ENCODE measurements at places on chromosomes 5 and 9.

GRCh38 chr5:132392978-132393825, 23.7 kb downstream of the SLC22A5 start:
- no peak for DNase-seq

GRCh38 chr9:83264315-83264714, 201.4 kb upstream of the RASEF start:
- no peak for DNase-seq

DNA sequence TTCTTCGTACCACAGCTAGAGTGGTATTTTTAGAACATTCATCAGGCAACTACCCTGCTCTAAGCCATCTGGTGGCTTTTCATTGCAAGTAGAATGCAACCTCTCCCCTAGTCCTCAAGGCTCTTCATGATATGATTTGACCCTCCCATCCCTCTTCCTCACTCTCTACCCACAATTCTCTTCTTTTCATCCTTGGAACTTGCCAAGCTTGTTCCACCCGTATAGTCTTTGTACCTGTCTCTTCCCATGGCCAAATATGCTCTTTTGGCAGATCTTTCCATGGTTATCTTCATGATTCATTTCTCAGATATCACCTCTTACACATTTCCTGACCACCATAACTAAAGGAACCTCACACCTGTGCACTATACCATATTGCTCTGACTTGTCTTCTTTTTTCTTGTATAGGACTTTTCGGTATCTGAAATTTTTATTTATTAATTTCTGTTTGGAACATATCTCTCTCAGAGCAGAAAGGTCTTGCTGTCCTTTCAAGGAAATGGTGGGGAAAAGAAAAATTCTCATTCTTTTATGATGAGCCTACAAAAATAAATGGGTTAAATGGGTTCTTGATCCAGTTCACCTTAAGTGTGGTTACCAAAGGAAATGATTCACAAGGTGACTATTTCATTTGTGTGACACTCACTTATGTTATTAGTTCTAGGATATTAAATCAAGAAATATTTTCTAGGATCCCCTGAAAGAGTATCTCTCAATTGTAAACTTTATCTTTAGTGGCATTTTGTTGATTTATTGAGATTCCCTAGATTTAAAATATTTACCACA, 3.7 kb upstream of the CD274 start:
- DNase-seq: no peak

DNA sequence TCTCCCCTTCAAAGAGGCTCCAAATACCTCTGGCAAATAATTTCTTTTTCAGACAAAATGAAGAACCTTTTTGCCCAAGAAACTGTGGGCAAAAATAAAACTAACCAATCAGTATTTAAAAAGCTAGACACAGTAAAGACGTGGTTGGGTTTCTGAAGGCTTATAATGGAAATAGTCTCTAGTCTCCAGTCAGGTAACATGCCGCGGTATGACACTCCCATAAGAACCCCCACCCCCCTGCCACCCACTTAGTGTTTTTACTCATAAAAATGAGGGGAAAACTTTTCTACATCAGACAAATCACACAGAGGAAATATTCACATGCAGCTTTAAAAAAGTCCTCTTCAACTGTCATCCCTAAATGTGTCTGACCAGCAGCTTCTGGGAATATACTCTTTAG, 105.3 kb downstream of the THBS4 start:
- DNase-seq: no peak

DNA sequence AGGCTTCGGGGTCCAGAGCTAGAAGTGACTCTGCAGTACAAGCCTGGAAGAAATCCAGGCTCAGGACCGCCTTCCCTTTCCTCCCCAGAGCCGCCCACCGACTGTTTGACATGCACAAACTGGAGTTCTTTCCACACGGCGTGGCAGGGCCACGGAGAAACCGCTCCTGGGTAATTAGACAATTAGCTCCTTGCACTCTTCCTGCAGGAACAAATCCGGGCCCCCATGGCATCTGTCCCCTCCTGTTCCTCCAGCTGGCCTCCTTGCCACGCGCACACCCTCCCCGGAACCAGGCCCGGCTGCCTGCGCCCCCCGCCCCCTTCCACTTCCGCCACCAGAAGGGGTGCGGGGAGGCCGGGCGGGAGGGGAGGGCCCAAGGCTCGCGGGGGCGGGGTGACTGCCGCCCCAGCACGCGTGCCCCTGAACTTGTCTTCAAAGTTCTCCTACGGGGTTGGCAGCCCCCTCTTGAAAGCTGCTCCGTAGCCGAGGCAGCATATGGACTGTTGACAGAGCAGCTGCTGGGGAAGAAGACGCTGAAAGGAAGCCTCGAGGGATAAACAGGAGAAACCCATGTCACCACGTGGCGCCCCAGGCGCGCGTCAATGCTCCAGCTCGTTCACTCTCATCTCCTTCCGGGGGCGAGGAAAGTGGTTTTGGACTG, 74.3 kb downstream of the SEC61B start:
- no peak for DNase-seq

- peak; percentile 99 for DNase-seq
These were observed 489 bp upstream of the PANK3 start for GRCh38 chr5:168579488-168580226.

GRCh38 chr5:178383301-178383918, 150.8 kb upstream of the PHYKPL start:
- DNase-seq: no peak

DNA sequence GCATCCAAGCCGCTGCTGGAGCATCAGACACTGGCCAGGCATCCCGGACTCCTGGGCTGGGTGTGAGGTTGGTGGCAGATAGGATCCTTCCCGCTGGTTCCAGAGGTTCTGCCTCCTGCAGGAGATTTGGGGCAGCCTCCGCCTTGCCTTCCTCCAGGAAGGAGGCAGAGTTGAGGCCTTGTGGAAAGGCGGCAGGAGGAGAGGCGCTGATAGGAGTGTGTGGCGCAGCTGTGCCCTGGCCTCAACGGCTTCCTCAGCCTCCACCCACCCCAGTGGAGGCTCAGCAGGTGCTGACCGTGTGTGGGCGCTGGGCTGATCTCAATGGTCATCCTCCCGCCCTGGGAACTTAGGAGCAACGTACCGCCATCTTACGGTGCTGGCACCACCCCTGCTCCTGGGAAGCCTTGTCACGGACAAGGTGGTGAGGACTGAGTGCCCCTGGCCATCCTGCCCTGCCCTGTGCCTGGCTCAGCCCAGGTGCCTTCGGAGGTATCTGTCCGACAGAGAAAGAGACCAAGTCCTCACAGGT, 10.2 kb downstream of the NCS1 start:
- no peak for DNase-seq

DNA sequence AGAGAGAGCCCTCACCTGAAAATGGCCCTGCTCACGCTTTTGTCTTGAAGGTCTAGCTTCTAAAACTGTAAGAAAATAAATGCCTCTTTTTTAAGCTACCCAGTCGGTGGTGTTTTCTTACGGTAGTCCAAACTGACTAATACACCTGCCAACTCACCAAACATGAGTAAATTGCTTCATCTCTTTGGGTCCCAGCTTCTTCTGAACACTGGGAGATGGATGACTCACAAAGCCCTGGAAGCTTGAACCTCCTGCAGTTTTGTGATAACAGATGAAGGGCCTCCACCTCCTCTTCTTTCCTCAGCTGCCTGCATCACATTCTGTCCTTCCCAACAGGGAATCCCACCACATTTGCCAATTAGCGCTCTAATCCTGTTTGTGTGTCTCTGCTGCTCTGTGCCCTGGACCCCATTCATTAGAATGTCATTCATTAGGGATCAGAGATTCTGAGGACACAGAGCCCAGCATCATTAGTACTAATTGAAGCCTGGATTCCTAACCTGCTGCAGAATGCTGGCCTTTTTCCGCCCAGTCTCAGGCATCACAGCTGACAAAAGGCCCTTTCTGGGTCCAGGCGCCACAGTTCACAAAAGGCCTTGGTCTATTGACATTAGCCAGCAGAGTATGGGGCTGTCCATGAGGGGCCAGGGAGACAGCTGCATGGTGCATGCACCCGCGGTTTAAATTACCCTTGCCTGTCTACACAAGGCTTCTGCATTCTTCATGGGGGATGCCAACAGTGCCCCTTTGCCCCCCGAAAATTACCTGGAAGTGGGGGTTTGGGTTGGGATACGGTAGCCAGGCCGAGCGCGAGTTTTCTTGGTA, 349.3 kb downstream of the SEMA5A start:
- peak; percentile 34 for DNase-seq

GRCh38 chr5:1516615-1517601, 6.9 kb downstream of the LPCAT1 start:
- DNase-seq: no peak

DNA sequence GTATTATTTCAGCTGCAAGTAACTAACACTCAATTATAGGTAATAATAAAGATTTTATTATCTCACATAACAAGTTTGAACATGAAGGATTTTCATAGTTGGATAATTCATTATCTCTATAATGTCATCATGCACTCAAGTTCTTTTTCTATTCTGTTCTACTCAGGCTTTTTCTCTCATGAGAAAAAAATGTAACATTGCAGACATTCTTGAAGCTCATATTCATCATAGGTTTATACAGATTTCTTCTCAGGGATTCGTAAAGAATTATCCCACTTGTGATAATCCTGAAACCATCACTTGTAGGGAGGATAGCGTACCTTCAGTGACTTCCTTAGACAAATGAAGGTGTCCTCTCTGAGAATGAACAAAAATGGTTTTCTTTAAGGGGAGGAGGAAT, 150.3 kb downstream of the XRCC4 start:
- DNase-seq: no peak

DNA sequence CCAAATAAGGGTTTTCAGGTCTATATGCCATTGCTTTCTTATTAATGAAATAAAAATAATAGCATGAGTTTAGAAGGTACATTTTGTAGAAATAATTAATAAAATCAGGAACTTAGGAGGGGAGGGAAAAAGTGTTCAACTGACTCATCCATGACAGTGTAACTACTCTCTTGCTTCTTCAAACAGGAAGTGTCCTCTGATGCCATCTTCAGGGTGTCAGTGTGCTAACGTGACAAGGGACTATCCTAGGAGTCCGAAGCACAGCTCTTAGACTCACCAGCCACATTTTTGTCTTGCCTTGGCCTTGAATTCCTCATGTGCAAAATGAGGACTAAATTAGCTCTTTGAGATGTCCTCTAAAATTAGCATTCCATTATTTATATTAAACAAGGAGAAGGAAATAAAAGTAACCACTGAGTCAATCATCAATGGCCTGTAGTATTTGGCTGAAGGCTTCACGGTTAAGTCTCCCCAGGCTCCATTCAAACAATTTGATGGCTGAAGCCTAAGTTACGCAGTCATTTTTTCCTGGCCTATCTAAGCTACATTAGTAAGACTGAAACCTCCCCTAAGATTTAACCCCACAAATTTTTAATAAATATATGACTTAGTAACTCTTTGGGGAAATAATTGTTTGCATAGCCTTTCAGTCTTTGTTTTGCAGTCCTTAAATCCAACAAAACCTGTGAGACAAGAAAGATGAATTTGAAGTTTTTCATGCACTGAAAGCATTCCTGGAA, 151.1 kb downstream of the ARL15 start:
- peak; percentile 22 for DNase-seq

- no peak for DNase-seq
These were observed 102.4 kb downstream of the VAV2 start for GRCh38 chr9:133889584-133890301.

DNA sequence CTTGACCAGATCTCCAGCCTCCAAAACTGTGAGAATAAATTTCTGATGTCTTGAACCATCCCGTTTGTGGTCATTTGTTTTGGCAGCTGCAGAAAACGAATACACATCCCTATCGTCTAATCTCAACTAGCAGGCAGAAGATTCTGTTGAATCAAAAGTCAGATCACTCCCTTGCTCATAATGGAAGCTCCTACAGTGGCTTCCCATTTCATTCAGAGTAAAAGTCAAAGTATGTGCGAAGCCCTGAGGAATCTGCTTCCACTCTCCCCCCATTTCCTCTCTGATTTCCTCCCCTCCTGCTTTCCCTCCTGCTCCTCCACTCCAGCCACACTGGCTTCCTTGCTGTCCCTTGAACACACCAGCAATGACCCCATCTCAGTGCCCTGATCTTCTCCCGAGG, 34.8 kb upstream of the SPOCK1 start:
- DNase-seq: no peak

DNA sequence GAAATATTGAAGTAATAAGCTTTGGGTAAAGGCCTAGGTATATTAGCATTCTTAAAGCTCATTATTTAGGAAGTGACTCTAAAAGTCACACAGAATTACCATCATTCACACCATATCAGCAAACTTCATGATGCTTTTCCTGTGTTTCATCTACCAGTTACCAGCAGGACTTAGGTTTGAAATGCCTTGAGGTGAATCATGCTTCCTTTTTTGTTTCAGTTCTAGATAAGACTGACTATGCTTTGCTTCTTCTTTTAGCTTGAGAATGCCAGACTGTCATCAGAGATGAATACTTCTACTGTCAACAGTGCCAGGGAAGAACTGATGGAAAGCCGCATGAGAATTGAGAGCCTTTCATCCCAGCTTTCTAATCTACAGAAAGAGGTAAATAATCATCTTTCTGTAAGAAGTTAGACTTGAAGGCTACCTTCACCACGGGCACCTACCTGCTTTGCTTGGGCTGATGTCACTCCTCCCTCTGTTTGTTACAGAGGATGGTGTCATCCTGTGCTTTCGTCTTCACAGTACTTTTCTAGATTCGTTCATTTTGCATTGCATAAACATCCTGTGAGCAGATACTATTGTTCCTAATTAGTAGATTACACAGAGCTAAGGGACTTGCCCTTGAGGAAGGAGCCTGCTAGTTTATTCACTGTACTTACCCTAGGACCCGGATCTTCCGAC, 34.7 kb downstream of the LMNB1 start:
- DNase-seq: peak; percentile 16

GRCh38 chr5:86320266-86320665, 297.5 kb upstream of the COX7C start:
- no peak for DNase-seq

DNA sequence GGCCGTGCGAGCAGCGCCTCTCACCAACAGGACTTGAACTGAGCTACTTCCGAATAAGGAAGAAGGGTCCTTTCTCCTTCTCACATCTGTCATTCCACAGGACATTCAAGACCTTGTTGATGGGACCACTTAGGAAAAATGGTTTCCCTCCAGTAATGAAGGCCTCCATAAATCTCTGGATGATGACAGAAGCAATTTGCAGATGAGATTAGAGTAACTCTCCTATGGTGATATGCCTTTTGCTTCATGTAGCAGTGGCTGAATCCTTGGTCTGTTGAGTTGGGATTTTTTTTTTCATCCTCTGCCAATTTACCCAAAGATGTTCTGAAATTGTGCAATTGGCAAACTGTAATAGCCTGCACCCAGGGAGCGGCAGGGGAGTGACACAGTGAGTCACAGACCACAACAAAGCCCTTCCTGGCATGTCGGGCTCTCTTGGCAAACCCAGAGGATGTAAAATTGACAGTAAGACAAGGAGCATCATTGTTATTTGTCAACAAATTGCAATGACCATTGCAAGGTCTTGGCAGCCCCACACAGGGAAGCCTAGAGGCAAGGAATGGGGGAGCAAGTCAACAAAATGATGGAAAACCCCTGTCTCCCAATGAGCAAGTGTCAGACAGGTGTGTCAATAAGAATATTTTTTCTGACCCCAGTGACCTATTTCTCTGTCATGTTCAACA, 275.9 kb downstream of the ACTL7B start:
- DNase-seq: peak; percentile 56

- DNase-seq: no peak
These were observed 2.1 kb downstream of the NDST1 start for GRCh38 chr5:150509992-150510391.
